ENCODE measurements at places on chromosomes 2 and 18.

DNA sequence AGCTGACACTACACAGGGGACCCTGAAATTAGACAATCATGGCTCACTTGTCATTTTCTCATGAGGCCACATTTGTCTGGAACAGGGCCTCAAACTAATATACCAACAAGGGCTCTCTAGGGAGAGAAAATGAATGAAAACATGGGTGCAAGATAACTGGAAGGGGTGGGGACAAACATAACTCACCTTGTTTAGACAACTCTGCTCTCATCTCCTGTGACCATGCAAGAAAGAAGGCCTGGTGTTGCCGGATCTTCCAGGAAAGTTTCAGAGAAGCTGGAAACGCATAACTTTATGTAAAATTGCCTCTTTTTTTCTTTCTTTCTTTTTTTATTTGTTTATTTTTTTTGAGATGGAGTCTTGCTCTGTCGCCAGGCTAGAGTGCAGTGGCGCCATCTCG, 80.4 kb upstream of the SPRED2 start:
- DNase-seq, result no peak

GRCh38 chr2:100038011-100038410, 104.4 kb downstream of the AFF3 start:
- no peak for DNase-seq

- peak; percentile 37 for DNase-seq
These were observed 217.7 kb downstream of the PRKCE start for GRCh38 chr2:45869165-45869501.

DNA sequence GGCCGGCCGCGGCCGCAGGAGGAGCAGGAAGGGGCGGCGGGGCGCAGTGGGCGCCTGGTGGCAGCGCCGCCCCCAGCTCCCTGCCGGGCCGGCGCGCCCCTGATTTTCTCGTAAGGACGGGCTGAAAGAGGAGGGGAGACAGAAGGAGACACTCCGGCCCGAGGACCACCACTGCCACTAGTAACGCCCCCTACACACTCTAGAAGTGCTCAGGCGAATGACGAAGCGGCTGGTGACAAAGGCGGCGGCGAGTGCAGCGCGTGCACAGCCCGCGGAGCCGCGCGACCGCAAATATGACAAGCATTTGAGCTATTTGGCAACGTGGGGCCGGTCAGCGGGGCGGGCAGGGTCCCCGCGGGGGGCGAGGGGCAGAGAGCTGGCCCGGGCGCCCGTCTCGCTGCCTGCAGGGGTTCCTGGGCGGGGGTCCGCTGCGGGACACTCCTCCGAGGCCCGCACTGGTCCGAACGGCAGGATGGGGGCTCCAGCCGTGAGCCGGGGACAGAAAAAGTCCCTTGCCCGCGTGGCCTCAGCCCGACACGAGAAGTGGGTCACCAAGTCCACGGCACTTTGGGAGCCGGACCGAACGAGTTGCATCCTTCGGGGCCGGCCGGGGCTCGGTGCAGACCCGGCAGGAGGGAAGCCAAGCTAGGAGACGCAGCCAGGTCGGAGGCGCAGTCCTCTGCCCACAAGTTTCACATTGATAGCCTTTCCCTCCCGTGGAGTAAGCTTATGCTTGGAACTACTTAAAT, 524 bp upstream of the SERTAD2 start:
- DNase-seq, result peak; percentile 73

DNA sequence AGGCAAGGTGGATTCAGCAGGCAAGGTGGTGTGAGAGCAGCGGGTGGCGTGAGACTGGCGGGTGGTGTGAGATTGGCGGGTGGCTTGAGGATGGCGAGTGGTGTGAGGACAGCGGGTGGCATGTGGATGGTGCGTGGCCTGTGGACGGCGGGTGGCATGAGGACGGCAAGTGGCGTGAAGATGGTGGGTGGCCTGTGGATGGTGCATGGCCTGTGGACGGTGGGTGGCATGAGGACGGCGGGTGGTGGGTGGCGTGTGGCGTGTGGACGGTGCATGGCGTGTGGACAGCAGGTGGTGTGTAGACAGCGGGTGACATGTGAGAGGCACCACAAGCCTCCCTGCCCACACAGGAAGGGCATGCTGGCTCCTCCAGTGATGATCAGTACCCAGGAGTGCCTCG, 186.9 kb upstream of the SALL3 start:
- no peak for DNase-seq

GRCh38 chr2:71780162-71780561, 326.8 kb downstream of the DYSF start:
- no peak for DNase-seq

DNA sequence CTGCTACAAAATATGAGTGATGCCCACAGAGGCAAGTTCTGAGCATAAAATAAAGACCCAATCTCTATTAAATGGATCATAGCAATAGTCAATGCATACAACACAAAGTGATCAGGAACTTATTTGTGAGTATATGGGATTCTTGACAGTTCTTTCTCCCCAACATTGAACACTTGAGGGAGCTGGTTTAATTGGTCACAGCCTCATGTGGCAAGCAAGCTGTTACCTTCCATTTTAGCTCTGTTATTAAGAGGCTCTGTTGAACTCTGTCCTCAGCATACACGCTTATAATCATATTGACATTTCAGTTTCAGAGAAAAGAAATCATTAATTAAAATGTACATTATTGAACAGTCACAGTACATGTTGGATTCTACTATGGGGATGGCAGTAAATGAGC, 37.6 kb upstream of the PAX3 start:
- DNase-seq, result no peak

DNA sequence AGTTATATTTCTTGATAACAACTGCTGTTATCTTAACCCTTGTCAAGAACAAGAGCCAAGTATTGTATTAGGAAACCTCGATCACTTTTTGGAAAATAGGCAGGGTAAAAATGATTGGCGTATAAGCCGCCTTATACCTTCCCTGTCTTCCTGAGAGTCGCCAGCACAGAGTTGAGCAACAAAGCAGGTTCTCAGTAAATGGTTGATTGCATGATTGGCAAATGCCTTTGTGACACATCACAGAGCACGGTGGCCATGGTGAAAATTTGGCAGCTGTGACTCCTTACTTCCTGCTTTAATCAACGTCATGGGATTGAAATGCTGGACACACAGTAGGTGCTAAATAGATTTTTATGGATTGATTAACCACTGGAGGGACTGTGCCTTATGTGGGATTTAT, 3.9 kb upstream of the KLHL29 start:
- peak; percentile 87 for DNase-seq

GRCh38 chr2:173161040-173161439, 85.4 kb downstream of the MAP3K20 start:
- DNase-seq, result no peak

- DNase-seq, result no peak
These were observed 66.2 kb downstream of the MAP4K4 start for GRCh38 chr2:101763496-101764333.

GRCh38 chr2:128782411-128783192, 463.9 kb upstream of the HS6ST1 start:
- DNase-seq, result no peak

- DNase-seq, result no peak
These were observed 368.5 kb upstream of the NT5C1B start for GRCh38 chr2:18957909-18958308.

DNA sequence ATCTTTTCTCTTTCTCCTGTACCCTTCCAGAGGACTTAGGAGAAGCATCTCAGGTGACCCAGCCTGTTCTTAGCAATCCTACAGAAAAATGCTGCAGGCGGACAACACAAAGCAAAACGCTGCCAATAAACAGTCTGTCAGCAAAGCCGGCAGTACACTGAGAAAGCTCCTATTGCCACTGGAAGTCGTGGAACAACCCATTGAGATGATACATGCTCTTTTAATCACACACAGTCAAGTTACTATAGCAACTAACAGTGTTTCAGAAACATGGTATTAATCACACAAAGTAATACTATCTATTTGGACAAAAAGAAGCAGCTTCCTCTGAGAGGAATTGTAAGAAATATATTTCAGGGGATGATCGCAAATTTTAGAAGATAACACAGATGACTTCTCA, 10.5 kb downstream of the CTLA4 start:
- DNase-seq, result no peak

- no peak for DNase-seq
These were observed 27.6 kb upstream of the SOCS6 start for GRCh38 chr18:70261141-70261788.

DNA sequence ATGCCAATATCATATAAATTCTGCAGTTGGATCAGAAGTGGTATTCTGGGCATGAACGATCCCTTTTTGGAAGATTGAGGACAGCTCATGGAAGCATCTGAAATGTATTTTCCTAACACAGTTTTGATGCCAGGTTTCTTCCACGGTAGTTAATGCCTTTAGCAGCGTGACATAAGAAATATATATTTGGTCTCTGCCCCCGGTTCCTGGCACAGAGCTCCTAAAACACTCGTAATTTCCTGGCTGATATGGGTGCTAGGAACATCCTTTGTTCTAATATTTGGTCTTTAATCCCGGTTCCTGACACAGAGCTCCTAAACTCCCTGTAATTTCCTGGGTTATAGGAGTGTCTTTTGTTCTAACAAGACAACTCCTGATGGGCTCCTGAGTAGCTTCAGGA, 8.2 kb upstream of the CABLES1 start:
- no peak for DNase-seq

DNA sequence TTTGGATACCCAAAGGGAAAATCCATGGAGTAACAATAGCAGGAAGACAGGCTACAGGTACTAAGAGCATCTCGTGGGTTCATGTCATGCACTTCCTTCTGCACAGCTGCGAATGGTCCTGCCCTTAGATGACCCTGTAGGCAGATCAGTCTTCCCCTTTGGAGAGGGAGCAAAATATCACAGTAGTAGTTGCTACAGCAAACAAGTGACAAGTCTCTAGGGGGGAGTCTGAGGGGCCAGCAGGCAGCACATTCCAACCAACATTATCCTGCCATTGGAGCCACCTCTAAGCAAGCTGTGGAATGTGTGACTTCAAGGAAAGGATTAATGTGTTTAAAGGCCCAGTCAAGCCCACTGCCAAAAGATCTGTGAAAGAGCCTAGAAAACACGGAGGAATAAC, 273.2 kb upstream of the PARD3B start:
- no peak for DNase-seq

GRCh38 chr2:105521616-105522015, 122.8 kb upstream of the FHL2 start:
- no peak for DNase-seq

GRCh38 chr2:239934571-239935171, 90.5 kb downstream of the NDUFA10 start:
- DNase-seq, result peak; percentile 71

GRCh38 chr18:28050545-28050944, 126.4 kb downstream of the CDH2 start:
- DNase-seq, result no peak

DNA sequence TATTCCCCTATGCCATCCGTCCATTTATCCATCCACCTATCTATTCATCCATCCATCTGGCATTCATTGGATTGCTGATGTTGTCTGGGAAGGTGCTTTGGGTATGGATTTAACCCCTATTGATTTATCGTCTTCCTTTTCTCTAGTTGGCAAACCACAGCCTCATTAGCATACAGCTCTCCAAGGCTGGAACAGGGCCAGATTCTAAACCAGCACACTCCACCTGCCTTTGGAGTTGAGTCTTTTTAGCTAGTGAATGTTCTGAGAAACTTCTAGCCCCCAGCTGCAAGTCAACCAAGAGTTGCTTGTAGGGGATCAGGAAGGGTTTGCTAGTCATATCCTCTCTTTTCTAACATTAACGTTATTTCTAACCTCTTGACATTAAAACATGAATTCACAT, 90.7 kb downstream of the NRP2 start:
- DNase-seq, result no peak

DNA sequence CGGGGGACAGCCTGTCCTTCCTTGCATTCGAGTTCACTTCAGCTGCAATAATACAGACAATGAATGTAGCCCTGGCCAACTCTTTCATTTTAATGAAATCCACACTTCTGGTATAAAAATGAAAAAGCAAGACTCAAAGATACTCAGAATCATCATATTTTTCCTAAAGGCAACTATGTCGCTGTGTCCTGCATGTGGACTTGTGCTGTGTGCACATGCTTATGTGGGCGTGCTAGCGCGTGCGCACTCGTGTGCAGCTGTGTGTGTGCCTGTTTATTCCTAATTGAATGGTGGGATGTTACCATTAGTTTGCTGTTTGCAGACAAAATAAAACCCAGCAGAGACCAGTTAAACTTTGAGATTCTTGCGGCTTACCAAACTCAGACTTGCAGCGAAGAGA, 49.6 kb downstream of the SMIM21 start:
- DNase-seq, result no peak

DNA sequence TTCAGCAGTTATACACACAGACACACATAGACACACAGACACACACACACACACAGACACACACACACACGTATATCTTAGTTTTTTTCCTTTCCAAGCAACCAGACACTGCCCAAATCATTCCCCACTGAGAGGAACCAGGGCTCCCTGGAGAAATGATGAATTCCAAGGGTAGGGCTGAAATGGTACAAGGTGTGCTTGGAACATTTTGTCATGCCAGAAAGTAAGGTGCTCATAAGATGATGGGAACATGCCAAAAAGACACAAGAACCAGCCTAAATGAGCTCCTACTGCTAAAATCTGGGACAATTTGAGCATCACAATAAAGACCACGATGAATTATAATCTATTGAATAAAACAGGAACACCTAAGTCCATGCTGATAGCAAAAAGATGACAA, 103.3 kb downstream of the MEP1B start:
- no peak for DNase-seq

DNA sequence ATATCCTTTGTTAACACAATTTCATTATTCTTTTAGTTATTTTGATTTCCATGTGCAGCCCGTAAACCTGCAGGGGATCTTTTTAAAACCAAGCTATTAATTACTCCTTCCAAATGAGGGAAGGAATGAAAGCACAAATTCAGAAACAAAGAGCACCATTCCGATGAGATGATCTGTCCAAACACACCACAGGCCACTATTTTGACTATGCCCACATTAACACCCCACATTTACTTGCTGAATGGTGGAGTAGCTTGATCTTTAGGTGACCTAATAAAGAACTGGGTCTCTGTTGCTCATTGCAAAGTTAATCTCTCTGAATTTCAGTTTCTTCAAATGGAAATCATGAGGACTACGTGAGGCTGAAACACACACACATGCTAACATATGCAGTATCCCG, 218.0 kb downstream of the IRS1 start:
- no peak for DNase-seq

Measured in brain microvascular endothelial cell (primary cell).